Pulmonary artery endothelial cell (primary cell): ENCODE measurements at places on chromosomes 1 and 21.

DNA sequence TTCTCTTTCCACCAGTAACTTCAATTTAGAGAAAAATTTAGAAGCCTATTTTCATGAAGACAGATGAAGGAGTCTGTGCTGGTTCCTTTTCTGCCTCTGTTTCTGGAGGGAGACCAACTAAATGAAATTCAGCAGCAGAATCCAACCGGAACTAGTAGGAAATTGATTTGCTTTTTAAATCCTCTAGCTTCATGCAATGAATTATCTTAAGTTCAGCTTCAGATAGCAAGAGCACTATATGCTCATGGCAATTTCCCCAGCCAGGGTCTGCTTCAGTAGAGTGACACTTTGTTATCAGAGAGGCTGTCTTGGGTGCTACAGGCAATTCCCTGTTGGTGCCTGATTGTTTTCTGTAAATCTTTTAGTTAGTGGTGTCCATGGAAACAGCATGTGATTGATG is 189.7 kb downstream of the SLC35F3 start:
- no peak for DNase-seq

DNA sequence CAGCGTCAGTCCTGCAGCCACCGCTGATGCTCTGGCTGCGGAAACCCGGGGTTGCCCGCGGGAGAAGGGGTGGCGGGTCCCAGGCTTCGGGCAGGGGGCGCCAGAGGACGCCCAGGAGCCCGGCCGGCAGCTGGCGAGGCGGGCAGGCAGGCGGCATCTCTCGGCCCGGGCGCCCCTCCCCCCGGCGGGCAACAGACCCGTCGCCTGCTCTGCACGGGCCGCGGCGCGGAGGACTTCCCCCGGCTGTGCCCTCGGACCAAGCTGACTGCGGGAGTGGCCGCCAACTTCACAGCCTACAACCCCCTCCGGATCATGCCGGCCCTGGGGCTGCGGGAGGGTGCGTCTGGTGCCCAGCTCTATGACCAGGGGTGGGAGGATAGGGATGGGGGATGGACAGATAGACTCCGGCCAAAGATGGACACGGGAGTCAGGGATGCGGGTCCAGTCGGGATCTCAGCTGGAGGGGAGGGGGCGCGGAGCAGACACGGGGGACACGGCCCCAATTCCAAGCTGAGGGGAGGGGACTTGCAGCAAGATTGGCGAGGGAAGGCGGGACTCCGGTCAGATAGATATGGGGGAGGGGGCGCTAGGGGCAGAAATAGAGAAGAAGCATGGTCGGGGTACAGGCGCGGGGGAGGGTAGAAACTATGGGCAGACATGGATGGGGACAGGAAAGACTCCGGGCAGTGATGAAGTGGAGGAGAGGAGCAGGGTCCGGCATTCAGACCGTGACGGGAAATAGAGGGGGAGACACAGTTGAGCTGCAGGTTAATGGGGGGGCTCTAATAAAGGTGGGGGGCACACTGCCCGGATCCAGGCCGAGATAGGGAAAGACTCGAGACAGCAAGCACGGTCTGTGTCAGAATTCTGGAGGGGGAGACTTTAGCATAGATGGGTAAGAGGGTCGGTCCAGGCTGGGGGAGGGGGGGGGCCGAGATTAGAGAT is 1.1 kb downstream of the ADGRB2 start:
- no peak for DNase-seq

GRCh38 chr1:92728697-92729096 is 56.2 kb downstream of the EVI5 start:
- DNase-seq: no peak

GRCh38 chr1:44401256-44402228 is 3.5 kb upstream of the RNF220 start:
- peak; percentile 40 for DNase-seq

GRCh38 chr1:28135371-28136168 is 40.9 kb downstream of the PTAFR start:
- DNase-seq: no peak

- DNase-seq: no peak
Observed at GRCh38 chr1:7432102-7432899, 338.8 kb upstream of the VAMP3 start.

DNA sequence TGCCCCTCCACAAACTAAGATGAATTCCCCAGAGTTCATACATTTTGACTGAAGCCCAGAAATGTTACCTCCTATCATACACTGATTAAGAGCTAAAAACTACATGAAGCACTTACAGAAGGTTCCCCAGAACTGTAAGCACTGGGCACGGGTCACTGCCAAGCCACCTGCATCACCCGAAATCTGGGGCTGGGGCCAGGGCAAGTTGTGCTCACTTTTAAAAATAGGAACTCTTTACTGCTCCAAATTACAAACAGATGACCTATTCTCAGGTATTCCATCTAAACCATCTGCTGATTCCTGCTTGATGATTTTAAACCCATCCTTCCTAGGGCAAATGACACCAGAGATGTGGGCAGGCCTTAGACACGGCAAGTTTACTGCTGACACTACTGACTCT is 4.8 kb downstream of the SETD4 start:
- DNase-seq: no peak

DNA sequence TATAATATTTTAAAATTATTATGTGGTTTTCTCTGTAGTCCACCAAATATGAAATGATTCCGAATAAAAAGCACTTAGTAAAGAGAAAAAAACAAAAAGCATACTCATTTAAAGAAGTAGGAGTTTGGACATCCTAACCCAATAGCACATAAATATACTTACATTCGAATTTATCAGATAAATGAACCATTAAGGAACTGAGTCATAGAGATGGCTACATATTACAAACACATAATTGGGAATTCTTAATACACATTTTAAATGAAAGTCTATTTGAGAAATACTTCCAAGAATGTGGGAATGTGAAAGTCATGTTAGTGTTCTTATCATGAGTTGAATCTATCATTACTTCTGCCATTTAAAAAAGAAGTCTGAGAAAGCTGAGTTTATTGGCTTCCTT is 75.0 kb downstream of the USP24 start:
- DNase-seq: no peak
